ENCODE measurements at places on chromosomes 5 and 9.

GRCh38 chr9:114787781-114788498, 17.9 kb downstream of the TNFSF15 start:
- DNase-seq, result no peak

DNA sequence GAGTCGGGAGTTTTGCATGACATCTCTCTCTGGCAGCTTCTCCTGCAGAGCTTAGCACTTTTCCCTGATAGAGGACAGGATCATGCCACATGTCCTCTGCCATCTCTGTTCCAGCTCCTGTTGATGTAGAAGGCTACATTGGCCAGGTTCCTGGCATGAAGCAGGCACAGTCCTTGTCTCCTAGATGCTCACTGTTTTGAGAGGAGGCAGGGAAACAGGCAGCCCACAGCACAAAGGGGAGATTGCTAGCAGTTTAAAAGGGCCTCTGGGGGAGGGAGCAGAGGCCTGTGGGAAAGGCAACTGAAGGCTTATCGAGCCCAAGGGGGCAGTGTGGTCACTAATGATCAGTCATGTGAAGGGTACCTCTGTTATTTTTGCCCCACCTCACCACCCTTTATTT, 10.7 kb downstream of the ARHGAP26 start:
- DNase-seq, result no peak

- DNase-seq, result no peak
These were observed 25.8 kb upstream of the UGT3A1 start for GRCh38 chr5:36017004-36017403.

- peak; percentile 1 for DNase-seq
These were observed 532.4 kb downstream of the ANXA1 start for GRCh38 chr9:73683862-73684591.

DNA sequence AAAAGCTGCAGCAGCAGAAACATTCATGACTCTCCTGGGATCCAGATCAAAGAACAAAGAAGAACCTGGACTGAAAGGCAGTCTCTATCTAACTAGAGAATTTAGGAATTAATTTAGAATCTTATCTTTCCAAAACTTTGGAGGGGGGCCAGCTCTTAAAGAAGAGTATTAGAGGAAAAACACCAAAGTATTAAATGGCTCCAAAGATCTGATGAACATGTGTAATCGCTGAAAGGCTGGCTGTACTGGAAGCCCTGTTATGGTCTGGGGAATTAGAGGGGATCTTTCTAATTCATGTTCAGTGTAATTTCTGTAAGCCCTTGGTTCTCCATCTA, 316.8 kb downstream of the CWC27 start:
- DNase-seq, result no peak

GRCh38 chr9:111909444-111909843, 12.8 kb downstream of the UGCG start:
- DNase-seq, result no peak

DNA sequence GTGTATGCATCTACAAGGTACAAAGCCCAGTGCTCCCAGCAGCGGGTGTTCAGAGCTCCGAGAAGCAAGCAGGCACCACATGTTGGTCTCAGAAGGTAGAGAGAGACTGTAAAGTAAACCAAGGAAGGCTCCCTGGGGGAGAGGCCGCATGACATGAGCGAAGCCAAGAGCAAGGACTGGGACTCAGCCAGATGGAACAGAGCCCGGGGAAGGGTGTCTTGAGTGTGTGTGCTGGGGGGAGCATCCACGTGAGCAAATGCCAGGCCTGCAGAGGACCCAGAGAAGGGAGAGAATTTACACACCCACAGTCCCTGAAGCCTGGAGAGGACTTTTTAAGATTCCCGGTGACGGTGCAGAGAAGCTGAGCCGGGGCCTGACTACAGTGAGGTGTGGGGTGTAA, 15.2 kb upstream of the KCNIP1 start:
- no peak for DNase-seq

- no peak for DNase-seq
These were observed 336.8 kb upstream of the RFX3 start for GRCh38 chr9:3862561-3862960.

DNA sequence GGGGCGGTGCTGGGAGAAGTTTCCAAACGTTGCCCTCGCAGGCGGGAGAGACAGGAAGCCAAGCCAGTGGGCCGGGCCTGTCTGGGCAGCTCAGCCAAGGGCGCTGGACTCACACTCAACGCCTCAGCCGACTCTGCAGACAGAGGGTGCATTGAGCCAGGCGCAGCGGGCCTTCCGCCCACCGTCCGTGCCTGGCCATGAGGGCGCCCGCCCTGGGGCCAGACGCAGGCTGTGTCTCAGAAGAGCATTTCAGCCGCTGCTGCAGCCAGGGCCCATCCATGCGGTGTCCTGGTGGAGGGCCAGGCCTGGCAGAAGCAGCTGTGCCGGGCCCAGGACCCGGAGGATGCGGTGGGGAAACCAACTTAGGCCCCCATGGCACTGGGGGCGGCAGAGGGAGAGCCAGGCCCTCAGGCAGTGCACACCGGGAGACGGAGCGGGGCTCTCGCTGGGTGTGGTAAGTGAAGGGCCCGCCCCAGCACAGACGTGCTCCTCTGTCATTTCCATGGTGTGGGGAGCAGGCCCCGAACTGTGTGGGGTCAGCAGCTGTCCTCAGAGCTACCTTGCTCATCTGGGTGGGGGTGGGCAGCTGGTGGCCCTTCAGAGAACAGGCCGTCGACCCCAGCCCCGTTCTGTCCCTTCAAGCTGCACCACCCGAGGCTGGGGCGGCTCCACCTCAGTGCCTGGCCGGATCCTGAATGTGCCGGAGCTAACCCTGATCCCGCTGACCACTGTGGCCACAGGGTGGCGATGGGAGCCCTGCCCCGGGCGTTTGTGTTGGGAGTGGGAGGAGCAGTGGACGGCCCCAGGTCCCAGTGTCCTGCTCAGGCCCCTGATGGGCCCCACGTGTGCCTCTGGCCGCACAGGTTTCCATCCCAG, 18.0 kb downstream of the DNLZ start:
- no peak for DNase-seq

GRCh38 chr5:148760945-148761638, 65.3 kb upstream of the ADRB2 start:
- DNase-seq, result no peak

DNA sequence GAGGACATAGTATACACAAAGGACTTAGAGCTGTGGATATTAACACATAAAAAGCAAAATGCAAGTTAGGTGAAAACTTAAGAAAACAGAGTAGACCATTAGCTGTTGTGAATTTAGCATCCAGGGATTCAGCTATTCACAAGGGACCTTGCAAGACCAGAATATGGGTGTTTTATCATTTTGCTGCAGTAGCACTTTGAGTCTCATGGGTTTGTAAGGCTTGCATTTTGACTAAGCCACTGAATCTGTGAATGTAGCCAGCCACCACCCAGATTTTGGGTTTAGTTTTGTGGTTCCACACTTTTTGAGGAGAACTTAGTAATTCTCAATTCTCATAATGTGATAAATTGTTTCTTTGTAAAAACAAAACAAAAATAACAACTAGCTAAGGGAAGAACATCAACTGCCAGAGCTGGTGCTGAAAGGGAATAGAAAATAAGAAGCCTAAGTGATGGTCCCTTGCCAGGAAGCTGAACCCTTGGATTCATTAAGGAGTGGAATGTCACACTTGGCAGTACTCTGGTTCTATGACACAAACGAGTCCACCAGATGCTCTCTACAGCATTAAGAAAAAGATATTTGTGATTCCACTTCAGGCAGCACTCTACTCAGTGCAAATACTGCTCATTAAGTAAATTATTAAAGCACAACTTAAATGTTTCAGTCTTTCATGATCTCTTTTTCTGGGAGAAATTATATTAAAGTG, 557.4 kb upstream of the ZNF462 start:
- no peak for DNase-seq

DNA sequence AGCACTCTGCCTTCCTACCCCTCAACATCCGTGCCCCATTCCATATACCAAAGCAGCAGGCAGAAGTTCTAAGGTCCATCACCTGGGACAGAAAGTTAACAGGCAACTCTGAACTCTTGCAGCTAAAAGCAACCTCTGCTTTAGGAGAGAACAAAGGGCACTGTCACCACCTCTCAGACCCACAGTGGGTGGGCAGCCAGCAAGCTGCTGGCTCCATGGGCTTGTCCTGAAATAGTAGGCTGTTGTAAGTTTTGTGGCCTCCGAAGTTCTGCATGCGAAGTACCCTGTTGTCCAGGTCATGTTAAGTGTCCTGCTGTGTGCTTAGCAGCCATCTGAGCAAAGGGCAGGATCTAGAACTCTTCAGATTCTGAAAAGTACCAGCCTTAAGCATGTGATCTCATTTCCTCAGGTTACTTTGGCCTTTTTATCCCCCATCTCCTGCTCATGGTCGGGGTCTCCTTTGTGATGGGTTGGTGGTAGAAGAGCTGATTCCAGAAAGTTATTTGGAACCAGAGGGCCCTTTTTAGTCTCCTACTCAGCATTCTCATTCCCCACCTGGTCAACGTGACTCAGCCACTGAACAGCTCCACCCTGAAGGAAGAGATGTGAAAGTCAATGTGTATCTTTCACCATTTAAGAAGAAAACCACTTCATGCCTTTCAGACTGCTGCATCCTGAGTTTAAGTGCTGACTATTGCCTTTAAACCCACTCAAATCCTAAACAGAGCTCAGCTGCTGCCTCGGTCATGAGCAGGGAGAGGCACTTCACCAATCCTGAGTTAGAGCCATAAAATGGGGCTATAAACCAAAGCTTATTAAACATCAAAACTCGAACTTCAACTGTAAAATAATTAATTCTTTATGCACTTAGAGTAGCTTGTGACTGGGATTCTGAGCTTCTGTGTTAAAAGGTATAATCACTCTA, 121.4 kb downstream of the DPYSL3 start:
- no peak for DNase-seq

GRCh38 chr9:137123468-137123837, 8.9 kb upstream of the DPP7 start:
- no peak for DNase-seq

- no peak for DNase-seq
These were observed 124.5 kb downstream of the ASTN2 start for GRCh38 chr9:117290306-117290840.

- DNase-seq, result peak; percentile 9
These were observed 103.1 kb upstream of the TXNDC8 start for GRCh38 chr9:110440796-110441195.

DNA sequence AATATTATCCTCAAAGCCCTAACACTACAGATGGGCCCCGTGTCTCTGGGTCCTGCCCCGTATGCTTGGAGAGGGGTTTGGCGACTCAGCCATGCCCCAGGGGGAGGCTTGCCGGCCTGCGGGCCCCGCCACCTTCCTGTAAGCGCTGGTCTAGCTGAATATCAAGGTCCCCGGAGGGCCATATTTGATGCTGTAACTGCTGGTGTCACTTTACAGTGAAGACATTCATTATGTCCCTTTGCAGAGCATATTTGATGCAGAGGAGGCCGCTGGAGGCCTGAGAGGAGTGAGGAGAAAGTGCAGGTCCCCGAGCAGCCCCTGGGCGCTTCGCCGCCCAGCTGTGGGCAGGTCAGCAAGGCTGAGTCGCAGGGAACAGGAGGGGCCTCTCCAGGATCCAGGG, 16.8 kb downstream of the IRX4 start:
- no peak for DNase-seq

- no peak for DNase-seq
These were observed 12.2 kb downstream of the TRAF1 start for GRCh38 chr9:120914396-120914795.

- no peak for DNase-seq
These were observed 191.8 kb upstream of the PANK3 start for GRCh38 chr5:168770996-168771395.

DNA sequence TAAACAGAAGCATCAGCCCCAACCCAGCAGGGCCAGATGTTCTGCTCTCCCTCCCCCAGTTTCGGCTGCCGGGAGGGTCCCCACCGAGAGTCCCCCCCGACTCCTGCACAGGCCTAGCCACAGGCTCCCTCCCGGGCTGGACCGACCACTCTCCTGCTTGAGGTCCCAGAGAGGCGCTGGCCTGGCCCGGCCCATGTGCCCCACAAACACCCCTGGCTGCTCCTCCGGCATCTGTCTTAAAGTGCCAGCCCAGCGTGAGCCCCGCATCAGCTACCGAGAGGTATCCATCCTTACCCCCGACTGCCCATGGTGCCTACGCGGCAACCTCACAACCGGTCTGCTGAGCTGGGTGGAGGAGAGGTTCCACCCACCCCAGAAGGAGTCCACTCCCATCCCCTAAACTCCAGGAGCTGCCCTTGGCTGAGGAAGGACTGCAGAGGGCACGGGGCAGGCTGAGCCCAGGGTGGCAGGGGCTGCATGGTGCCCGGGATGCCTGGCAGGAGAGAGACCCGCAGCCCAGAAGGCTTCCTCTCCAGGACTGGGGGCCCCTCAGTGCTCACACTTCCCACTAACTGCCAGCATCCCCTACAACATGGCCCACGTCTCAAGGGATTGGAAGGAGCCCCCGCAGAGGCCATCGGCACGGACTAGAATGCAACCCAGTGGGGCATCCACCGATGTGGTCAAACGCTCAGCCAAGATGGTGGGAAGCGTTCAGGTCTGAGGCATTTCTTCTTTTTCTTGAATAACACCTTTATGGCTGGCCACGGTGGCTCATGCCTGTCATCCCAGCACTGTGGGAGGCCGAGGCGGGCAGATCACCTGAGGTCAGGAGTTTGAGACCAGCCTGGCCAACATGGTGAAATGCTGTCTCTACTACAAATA, 15.6 kb upstream of the EGFL7 start:
- no peak for DNase-seq

DNA sequence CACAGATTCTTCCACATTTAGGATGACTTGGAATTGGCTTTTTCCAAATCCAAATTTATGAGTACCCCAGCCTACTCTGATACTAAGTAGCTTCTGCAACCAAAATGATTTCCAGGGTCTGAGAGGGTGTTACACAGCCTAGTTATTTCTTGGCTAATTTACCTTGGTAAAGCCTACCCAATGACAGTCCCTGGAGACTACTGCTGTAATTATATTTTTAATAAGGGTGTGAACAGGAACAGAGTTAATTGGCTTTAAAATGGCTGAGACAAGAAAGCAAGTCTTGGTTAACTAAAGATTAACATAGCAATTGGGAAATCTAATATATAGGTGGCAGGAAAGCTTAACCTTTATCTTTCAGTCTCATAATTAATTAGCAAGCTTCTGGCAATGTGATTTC, 9.3 kb downstream of the PRLR start:
- DNase-seq, result no peak

DNA sequence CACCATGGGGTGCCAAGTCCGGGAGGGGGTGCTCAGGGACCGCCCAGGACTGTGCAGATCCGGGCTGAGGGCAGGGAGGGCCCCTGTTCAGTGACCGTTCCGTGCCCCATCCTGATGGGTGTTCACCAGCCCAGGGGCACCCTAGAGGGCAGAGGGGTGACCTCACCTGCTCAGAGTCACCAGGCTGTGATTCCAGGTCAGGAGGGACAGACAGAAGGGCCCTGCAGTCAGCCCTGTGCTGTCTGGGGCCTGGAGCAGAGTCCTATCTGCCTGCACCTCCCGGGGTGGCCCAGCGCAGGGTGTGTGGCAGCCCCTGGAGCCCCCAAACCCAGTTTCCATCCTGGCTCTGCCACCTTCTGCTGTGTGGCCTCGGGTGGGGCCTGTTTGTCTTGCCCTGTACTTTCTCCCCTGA, 241.9 kb downstream of the PBX3 start:
- no peak for DNase-seq

DNA sequence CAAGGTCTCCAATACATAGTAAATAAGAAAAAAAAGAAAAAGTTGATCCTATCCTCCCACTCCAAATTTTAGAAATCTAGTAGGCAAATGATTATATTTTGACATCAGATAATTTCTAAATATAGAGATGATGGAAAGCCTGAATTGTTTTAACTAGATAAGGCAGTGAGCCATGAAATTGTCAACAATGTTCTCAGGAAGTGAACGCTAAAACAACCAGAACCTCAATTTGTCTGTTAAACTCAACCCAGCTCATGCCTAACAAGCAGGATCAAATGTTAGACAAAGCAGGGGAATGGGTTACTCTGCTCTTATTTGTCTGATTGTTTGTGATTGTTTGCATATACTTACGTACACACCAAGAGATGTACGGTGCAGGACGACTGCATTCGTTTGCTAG, 49.2 kb downstream of the ESM1 start:
- DNase-seq, result no peak

Data from fibroblast of skin of abdomen (primary cell).